Stimulated activated CD8-positive, alpha-beta memory T cell treated with anti-CD3 and anti-CD28 coated beads, Interleukin-7, amount 100 ng/mL, for 1 hour (primary cell): ENCODE measurements at places on chromosomes 7 and 10.

DNA sequence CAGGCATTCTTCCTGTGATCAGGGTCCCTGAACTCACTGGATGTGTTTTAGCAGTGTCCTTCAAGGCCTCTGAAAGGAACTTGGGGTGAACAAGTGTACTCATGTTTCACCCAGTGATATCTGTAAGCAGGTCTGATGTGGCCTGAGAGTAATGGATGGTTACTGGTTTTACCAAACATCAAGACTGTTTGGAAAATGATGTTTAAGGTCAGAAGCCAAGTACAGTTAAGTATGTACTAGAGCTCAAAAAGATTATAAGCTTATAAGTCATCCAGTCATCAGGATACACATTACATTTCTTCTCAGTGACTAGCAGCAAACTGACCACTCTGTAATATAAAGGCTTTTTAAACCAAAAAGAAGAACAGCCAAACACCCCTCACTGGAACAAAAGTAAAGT lies 79.8 kb upstream of the PTN start:
- DNase-seq: no peak

DNA sequence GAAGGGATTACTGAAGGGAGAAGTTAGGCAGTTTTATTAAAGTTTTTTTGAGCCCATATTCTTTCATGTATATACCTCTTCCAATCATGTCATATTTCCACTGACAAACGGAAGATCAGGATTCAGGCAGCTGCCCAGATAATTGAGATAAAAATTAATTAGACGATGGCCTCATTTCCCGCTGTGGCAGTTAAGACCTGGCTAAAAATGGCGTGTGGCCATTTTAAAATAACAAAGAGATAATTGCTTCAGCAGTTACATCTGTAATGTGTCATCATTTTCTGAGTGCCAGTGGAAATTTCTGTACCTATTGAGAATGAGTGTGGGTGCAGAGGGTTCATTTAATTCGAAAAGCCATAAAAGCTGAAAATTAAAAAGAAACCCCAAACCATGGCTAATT lies 215.1 kb downstream of the STK31 start:
- no peak for DNase-seq

DNA sequence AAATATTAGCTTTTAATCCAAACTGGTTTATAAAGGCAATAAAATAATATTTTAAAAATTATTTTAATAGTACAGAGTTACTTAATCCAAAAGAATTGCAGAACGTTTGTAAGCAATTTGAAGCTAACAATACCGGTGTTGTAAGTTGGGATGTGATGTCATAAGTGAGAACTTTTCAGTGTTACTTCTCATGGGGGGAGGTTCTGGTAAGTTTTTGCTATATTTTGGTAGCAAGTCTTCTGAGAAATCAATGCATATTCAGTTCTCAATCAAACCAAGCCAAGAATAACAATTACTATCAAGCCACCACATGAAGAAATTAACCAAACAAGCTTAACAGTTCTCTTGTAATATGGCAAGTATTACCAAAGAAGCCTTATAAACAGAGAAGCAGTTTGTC lies 147.1 kb upstream of the ASAH2 start:
- no peak for DNase-seq

- no peak for DNase-seq
Observed at GRCh38 chr7:111801277-111801676, 239.0 kb upstream of the IMMP2L start.

DNA sequence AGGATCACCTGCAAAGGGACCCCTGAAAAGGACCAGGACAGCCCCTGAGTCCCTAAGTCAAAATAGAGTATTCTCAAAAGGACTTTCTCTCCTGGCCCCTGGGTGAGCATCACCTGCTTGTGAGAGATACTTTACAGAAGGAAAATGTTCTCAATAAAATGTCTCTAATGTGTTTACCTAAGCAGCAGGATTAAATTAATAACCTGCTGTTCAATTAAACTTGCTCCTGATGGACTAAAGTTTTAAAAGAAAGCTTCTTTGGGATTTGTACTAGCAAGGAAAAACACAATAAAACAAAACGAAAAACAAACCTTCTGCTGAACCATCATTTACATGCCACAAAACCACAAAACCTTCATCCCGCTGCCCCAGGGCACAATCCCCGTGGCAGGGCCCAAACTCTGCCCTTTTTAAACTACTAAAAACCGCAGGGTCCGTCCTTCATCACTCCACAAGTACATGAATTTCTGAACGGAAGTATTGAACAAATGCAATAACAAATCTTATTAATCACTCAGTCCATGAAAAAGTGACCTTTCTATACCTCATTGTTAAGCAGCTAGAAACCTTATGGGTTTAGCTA lies 197.7 kb downstream of the TCERG1L start:
- no peak for DNase-seq

DNA sequence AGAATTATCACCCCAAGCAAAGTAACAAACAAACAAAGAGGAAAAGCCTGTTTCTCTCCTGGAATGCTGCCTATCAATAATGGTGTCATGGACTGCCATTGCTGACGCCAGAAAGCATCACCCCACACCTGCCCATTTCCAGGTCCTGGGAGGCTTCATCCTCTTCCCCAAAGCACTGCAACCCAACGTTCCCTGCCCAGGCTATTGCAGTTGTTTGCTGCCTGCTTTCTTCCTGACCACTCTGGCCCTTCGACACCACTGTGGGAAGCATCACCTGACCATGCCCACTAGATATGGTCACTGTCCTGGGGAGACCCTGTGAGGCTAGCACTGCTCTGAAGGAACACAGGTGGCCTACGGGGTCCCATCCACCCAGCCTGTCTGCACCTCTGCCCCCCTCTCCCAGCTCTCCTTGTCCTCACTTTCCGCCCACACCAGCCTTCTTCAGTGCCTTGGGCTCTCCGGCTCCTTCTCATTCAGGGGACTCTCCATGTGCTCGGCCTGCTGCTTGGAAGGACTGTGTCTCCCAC lies 439.6 kb downstream of the GLRX3 start:
- no peak for DNase-seq

- no peak for DNase-seq
Observed at GRCh38 chr7:56121440-56121839, 5.2 kb upstream of the NUPR2 start.

DNA sequence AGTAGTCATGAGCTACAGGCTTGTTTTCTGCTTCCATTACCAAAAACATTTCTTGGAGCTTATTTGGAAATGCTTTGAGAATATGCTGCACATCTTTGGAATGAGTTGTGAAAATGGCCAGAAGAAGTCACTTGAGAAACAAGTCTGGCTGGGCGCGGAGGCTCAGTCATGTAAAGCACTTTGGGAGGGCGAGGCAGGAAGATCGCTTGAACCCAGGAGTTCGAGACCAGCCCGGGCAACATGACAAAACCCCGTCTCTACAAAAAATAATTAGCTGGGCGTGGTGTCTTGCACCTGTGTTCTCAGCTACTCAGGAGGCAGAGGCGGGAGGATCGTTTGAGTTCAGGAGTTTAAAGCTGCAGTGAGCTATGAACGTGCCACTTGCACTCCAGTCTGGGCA lies 882 bp upstream of the CHCHD1 start:
- DNase-seq: no peak

- DNase-seq: no peak
Observed at GRCh38 chr10:77604063-77604462, 33.5 kb downstream of the KCNMA1 start.

DNA sequence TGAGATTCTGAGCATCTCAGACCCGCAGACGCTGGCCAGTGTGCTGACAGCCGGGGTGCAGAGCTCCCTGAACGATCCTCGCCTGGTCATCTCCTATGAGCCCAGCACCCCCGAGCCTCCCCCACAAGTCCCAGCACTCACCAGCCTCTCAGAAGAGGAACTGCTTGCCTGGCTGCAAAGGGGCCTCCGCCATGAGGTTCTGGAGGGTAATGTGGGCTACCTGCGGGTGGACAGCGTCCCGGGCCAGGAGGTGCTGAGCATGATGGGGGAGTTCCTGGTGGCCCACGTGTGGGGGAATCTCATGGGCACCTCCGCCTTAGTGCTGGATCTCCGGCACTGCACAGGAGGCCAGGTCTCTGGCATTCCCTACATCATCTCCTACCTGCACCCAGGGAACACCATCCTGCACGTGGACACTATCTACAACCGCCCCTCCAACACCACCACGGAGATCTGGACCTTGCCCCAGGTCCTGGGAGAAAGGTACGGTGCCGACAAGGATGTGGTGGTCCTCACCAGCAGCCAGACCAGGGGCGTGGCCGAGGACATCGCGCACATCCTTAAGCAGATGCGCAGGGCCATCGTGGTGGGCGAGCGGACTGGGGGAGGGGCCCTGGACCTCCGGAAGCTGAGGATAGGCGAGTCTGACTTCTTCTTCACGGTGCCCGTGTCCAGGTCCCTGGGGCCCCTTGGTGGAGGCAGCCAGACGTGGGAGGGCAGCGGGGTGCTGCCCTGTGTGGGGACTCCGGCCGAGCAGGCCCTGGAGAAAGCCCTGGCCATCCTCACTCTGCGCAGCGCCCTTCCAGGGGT lies 703 bp downstream of the RBP3 start:
- no peak for DNase-seq

- no peak for DNase-seq
Observed at GRCh38 chr7:36175886-36176285, 22.8 kb downstream of the EEPD1 start.

- no peak for DNase-seq
Observed at GRCh38 chr7:151425670-151426440, 14.1 kb downstream of the CRYGN start.

DNA sequence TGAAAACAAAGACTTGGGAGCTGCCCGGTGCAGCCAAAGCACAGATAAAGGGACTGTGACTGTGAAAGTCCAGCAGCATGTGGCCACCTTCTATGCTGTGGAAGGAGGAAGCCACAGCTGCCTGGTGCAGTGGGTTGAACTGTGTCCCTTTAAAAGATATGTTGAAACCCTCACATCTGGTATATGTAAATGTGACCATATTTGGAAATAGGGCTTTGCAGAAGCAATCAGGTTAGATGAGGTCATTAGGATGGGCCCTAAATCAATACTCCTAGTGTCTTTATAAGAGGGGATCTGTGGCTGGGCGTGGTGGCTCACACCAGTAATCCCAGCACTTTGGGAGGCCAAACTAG lies 136.9 kb downstream of the GLI3 start:
- DNase-seq: no peak

DNA sequence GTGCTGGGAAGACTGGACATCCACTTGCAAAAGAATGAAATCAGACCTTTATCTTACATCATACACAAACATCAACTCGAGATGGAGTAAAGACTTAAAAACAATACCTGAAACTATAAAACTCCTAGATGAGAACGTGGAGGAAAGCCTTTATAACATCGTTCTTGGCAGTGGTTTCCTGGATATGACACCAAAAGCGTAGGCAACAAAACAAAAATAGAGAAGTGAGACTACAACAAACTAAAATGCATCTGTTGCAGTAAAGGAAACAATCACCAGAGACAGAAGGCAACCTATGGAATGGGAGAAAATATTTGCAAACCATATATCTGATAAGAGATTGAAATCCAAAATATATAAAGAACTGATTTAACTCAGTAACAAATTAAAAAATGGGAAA lies 33.3 kb downstream of the CC2D2B start:
- DNase-seq: no peak
